Cortex of kidney (tissue), 1 donor: ENCODE measurements at places on chromosomes 16 and 17.

DNA sequence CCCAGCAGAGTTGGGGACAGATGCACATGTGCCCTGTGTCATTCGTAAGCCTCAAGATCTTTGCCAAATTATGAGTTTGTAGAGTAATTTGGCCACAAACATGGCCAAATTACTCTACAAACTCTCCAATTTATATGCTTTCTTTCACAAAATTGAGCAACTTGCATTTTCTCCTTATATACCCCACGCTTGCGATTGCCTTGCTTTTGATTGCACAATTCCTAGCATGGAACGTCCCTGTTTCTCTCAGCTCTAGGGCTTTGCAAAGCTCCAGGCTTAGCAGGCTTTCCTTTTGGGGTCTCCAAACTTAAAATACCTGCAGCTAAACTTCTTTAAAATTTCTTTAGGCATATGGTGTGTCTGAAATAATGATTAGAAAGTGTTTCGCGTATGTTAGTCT lies 28.5 kb upstream of the MAF start:
- DNase-seq = no peak

DNA sequence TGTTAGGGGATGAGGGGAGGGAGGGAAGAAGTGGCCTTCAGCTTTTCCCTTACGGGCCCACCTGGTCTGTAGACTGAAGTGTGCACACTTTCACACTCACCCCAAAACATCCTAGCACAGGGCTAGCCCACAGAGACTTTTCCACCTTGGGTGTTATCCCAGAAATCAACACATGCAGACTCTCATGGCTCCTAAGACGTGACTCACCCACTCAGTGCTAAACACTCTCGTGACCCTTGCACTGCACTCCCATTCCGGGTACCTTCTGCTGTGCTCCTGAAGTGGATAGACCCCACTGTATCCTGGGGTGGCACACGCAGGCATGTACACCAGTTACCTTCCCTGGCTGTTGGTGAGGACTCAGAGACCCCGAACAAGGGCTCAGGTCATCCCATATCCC lies 23.0 kb upstream of the ABCC3 start:
- no peak for DNase-seq

GRCh38 chr16:1312903-1313302 lies 3.5 kb downstream of the UBE2I start:
- DNase-seq = no peak

DNA sequence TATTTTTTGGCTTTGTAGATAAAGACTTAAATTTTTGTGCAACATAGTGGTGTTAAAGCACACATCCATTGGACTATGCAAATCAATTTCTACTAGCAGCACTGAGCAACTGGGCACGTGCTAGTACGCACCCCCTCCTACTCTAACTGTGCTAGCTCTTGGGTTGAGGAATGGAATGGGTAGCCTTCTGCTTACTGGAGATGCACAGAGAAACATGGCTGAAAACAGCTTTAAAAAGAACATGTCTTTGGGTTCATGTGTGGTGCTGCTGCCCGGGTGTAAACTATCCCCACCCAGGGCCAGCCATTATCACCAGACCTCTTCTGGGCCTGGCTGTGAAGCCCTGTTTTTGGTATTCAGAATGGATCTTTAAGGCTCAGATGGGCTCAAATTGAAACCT lies 7.3 kb downstream of the ESRP2 start:
- no peak for DNase-seq

DNA sequence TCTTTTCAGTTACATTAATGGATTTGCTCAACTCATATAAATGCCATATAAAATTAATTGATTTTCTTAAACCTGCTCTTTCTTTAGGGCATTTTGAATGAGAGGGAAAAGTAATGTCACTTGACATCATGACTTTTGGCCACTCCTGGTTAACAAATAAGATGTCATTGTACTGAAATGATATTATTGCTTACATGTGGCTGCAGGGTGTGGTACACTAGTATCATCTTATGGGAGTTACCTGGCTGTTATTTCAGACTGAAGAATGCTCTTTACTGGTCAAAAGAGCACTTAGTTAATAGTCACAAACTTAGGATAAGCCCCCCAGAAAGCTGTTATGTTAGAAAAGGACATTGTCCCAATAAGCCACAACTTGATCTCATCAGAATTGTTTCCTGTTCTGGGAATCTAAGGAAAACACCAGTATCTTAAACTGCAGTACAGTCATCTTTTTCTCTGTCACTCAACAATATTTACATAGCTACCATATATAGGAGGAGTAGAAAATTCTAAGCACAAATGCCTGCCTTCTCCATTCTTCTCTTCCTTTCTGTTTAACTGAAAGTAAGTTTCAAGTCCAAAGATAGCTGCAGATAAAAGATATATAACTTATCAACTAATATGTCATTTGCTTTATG lies 53.9 kb upstream of the MRC2 start:
- no peak for DNase-seq

DNA sequence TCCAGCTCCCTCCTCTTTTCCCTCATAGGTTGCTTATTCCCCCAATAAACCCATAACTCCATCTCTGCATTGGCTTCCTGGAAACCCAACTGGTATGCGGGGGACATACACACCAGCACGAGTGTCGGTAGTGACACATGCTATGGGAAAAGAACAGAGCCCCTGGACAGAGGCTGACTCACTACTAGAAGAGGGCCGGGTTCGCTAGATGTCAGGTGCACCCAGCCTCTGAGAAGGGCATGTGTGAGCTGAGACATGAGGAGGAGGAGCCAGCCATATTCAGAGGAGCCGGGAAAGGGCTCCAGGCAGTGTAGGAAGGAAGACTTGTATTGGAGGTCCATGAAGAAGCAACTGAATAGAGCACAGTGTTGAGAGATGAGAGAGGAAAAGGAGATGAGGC lies 241.1 kb downstream of the SOX9 start:
- no peak for DNase-seq

GRCh38 chr17:752620-753219 lies 656 bp upstream of the GEMIN4 start:
- no peak for DNase-seq

DNA sequence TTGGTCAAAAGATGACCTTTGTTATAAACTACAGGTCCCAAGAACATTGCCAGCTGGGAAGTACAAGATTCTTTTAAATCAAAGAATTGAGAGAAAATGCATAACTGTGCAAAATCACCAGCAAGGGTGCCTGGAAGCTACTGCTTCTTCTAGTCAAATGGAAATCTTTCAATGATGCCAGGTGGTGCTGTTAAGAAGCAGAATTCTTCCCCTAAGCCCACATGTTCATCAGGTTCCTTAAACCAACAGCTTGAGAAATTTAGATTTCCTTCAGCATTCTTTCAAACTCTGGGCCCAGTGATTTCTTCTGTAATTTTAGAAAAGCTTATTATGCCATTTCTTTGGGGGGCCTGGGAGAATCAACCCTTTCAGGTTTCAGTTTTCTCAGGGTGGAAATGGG lies 207.8 kb upstream of the WSCD1 start:
- no peak for DNase-seq

- DNase-seq = no peak
Measured at GRCh38 chr17:76545918-76546555, 6.2 kb downstream of the PRCD start.

- no peak for DNase-seq
Measured at GRCh38 chr16:12197812-12198211, 221.3 kb downstream of the SNX29 start.

GRCh38 chr17:16873174-16874035 lies 98.5 kb downstream of the TNFRSF13B start:
- DNase-seq = no peak

DNA sequence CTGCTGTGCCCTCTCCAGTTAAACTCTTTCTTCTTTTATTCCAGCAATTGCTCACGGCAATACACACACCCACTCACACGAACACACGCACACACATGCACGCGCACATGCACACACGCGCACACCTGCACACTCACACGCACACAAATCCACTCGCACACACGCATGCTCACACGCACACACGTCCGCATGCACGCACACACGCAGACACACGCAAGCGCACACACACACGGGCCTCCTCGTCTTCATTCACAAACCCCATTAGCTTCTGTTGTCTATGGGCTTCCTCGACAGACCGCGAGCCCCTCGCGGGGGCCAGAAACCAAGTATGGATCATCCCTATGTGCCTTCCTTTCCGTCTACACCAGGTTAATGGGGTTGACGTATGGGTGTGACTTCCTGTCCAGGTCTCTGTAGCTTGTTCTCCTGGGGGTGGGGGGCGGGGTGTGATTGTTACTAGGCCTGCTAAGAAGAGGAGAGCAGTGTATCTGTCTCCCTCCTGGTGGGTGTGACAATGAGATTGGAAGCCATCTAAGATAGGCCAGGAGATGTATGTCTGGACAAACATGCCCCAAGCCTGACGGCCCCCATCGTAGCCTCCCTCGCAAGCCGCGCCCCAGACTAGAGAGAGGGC lies 670 bp upstream of the CTF1 start:
- no peak for DNase-seq

- no peak for DNase-seq
Measured at GRCh38 chr17:27904534-27905446, 11.6 kb upstream of the LYRM9 start.

GRCh38 chr16:89375021-89375420 lies 115.3 kb downstream of the ANKRD11 start:
- DNase-seq = no peak

DNA sequence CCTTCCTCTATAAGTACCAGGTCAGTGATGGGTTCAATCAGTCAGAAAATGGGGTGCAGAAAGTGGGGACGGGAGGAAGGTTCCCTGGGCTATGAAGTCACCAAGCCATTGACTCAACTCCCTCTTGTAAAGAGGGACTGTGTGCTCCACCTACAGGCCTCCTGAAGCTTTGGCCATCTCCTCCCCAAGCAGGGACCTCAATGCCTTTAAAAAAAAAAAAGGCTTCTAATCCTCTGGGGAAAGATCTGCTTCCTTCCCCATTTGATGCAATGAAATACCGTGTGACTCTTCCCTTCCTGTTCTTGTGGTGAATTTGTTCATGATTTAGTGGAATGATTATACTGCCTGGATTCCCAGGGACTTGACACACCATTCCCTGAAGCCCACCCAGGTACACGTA lies 30.8 kb downstream of the VWA3A start:
- DNase-seq = no peak

GRCh38 chr16:84700446-84701300 lies 873 bp downstream of the USP10 start:
- DNase-seq = no peak

DNA sequence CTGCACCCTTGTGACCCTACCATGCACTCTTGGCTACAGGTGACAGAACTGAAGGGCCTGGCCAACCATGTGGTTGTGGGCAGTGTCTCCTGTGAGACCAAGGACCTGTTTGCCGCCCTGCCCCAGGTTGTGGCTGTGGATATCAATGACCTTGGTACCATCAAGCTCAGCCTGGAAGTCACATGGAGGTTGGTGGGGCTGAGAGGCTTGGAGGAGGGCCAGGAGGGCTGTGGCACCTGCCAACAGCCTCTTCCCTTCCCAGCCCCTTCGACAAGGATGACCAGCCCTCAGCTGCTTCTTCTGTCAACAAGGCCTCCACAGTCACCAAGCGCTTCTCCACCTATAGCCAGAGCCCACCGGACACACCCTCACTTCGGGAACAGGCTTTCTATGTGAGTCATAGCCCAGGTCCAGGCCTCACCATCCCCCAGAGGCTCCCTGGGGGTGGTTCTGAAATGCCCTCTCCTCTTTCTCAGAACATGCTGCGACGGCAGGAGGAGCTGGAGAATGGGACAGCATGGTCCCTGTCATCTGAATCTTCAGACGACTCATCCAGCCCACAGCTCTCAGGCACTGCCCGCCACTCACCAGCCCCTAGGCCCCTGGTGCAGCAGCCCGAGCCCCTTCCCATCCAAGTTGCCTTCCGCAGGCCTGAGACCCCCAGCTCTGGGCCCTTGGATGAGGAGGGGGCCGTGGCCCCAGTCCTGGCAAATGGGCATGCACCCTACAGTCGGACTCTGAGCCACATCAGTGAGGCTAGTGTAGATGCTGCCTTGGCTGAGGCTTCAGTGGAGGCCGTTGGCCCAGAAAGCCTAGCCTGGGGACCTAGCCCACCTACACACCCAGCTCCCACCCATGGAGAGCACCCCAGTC lies 13.0 kb downstream of the RIPOR1 start:
- no peak for DNase-seq

GRCh38 chr17:652314-652713 lies 62.3 kb downstream of the VPS53 start:
- DNase-seq = no peak

DNA sequence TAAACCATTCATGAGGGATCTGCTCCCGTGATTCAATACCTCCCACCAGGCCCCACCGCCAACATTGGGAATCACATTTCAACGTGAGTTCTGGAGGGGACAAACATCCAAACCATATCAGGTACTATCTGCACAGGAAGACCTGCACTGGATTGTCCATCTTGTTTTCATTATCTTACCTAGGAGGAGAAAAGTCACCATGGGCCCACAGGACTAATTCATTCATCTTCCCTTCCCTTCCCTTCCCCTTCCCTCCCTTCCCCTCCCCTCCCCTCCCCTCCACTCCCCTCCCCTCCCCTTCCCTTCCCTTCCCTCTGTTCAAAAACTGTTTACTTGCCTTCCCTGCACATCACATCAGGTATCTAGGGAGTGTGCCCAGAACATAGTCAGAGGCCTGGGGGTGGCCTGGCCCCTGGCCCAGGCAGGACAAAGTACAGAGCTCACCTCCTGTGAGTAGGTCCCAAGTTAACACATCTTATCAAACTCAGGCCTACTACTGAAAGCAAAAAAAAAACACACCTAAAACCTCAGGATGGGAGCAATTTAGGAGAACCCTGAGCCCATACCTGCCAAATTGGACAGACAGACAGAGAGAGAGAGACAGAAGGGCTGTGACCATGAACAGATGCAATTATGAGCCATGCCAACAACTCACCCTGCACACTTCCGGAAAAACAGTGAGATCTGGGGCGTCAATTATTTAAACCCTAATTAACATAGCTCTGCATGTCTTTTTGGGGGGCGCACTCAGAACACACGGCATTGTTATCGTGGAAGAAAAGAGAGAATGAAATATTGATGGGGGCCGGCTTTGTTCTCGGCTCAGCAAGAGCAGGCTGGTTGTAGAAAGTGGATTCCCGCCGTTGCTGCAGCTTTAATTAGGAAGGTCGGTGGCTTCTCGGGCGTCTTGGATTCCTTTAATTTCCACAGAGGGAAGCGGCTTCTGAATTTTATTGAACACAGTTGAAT lies 151.2 kb downstream of the IRX5 start:
- DNase-seq = no peak

DNA sequence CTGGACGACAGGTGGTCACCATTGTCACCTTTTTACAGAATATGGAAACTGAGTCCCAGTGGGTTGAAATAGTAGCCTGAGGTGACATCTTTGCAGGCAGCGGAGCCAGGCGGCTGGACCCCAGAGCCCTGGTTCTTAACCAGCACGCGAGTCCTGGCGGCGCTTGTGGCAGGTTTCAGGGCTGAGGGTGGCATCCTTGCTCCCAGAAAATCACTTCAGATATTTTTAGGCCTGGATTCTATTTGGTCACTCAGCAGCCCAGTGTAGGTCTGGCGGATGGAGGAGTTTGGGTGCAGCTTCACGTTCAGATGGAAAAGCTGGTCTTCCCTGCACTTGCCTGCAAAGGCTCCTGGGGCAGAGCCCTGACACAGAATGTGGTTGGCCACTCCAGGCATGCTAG lies 354.0 kb downstream of the SNX29 start:
- DNase-seq = no peak
